ENCODE measurements at places on chromosomes 6 and 20. TPM values are rescaled to one million over a fixed set of nuclear protein-coding genes. Genes with fewer than 3 reads are reported as not detected.

Gene SAMD3
- 0.07 TPM for total RNA-seq

DNA sequence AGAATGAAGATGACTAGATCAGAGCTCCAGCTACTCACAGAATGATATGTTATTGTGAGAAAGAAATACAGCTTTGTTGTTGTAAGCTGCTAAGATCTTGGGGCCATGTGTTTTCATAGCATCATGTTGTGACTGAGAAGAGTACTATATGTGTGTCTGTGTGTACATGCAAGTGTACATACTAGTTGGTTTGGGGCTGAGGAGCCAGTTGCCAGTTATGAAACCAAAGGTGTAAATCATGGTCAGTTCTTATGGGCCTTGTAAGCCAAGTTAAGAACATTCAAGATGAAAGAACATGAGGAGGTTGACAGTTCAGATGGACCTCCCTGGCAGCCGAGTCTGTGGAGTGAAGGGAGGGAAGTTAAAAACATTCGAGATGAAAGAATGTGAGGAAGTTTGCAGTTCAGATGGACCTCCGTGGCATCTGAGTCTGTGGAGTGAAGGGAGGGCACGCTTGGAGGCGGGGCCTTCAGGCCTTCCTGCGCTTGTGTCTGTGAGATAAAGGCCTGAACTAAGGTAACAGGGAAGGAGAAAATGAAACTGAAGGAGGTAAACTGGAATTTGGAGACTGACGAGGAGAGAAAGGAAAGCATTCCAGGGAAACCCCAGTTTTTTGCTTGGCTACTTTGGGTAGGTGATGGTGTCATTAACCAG lies 13.9 kb downstream of the AFDN start:
- no peak for DNase-seq

- no peak for DNase-seq
Measured at GRCh38 chr6:12235341-12235740, 54.8 kb upstream of the EDN1 start.

DNA sequence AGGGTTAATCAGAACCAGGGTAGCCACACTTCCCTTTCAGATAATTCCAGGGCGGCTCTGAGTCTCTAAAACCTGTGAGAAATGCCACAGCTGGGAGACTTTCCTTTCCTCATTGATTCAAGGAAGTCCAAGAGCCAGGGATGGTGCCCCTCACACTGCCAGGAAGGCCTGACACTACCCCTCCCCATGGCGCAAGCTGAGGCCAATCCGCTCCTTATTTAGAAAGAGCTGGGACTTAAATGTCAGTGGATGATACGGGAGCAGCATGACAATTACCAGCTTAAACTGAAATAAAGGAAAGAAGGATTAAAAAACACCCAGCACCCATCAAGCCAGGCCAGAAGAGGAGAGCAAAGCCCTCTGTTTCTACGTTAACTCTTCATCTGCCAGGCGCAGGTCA lies 244.4 kb downstream of the LRFN2 start:
- DNase-seq = no peak

Gene LY6G6C
- not detected for total RNA-seq

Gene C6orf52
- 16.5 TPM for total RNA-seq

Gene LBP
- 0.55 TPM for total RNA-seq
